ENCODE measurements at places on chromosomes 1 and 21. TPM values are rescaled to one million over a fixed set of nuclear protein-coding genes. Genes with fewer than 3 reads are reported as not detected.

ILDR2 gene
- total RNA-seq, result 18.8 TPM

GBP2 gene
- 4.3 TPM for total RNA-seq

PLA2G2F gene
- not detected for total RNA-seq

HOOK1 gene
- total RNA-seq, result 14.9 TPM

ANXA9 gene
- total RNA-seq, result 2.6 TPM

FAM72D gene
- total RNA-seq, result 0.94 TPM

NOS1AP gene
- total RNA-seq, result 4.2 TPM

PTTG1IP gene
- total RNA-seq, result 163 TPM

CFHR2 gene
- not detected for total RNA-seq

PRAMEF9 gene
- total RNA-seq, result not detected

GPR52 gene
- 3.9 TPM for total RNA-seq

ST7L gene
- 27.6 TPM for total RNA-seq

All from spinal cord (tissue), 10 donors.